ENCODE measurements at places on chromosomes 3 and 15.

GRCh38 chr3:155032918-155033317 is 47.2 kb upstream of the MME start:
- DNase-seq: no peak

DNA sequence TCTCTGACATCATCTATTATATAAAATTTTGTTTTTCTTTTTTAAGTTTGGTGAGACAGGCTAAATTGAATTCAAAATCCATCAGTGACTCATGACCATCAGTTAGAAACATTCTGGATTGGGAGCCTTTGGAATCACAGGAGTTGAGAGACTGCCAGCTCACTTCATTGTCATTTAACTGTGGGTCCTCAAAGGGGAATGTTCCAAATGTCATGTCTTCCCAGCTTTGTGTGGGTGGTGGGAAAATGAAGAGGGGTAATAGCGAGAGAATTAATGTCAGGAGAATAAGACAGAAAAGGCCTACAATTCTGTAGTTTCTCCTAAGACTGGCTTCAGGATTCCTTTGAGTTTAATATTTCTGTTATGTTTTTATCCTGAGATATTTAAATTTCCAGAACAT is 1051.9 kb downstream of the FHIT start:
- no peak for DNase-seq

- no peak for DNase-seq
Measured at GRCh38 chr3:43852066-43852465, 161.3 kb downstream of the ABHD5 start.

GRCh38 chr15:40282147-40282868 is 556 bp downstream of the ANKRD63 start:
- DNase-seq: no peak

- DNase-seq: no peak
Measured at GRCh38 chr3:143011705-143012104, 10.3 kb downstream of the U2SURP start.

- no peak for DNase-seq
Measured at GRCh38 chr3:17765819-17766472, 23.5 kb upstream of the TBC1D5 start.

DNA sequence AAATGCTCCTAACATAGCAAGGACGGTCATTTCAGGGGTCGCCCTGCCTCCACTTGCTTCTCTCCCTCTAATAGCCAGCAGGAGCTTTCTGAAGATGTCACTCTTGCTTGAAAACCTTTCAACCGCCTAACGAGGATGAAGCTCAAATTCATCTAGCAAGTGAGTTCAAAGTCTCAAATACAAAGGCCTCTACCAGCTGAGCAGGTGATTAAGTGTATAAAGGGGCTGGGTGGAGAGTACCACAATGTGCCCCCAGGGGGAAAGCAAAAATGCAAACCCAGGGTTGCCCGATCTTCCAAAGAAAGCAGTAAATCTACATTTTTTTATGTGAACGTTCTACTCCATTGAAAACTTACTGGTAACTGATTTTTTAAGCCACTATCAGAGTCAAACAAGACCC is 50.4 kb upstream of the GRIP2 start:
- DNase-seq: no peak

GRCh38 chr3:139557041-139557440 is 17.5 kb upstream of the RBP1 start:
- no peak for DNase-seq

DNA sequence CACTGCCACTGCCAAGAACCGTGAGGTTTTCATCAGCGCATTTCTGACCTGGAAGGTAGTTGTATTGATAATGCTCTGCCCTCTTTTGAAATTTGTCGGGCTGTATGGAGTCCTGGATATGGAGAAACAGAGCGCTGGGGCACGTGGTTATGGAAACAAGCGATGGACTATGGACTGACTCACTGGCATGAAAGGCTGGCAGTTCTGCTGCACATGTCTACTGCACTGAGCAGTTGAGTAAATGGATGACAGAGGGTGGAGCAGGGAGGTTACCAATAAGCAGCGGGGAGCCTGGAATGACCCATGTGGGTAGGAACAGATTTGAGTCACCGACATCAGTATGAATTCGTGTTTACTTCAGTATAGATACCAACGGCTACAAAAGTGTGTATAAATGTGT is 429.5 kb downstream of the OCA2 start:
- DNase-seq: no peak

GRCh38 chr15:49182128-49182527 is 12.1 kb downstream of the GALK2 start:
- no peak for DNase-seq

- DNase-seq: no peak
Measured at GRCh38 chr3:109559389-109559788, 222.0 kb upstream of the DPPA4 start.

- no peak for DNase-seq
Measured at GRCh38 chr15:100786139-100786531, 93.5 kb upstream of the ALDH1A3 start.

DNA sequence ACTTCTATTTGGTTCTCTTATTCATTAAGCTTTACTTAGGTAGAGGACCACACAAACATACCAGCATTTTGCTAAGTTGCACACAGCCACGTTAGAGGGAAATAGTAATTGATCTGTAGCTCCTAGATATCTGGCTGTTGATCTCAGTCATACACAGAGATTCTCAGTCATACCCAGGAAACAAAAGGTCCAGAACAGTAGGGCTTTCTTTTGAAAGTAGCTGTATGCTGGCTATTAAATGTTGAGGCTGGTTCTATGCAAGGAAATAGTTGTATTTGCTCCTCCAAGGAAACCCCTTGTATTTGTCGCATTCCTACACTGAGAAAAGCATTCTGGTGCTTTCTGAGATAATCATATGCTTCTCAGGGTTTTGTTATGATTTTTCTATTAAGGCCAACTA is 523.8 kb downstream of the SOX2 start:
- no peak for DNase-seq

DNA sequence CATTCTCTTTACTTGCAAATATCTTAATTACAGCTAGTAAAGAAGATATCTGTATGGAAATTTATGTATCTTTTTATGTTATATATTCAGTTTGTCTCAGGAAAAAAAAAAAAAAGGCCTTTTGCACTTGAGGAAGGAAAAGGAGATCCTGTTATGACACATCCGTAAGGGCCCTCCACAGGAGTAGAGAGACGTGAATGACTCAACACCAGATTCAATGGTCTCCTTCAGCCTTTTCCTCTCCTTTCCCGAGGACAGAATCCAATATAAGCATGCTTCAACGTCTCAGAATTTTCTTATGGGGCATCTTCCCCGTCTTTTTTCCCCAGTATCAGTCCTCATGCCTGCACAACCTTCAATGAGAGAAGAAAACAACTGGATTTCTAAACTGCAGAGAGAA is 340.3 kb downstream of the NTRK3 start:
- DNase-seq: no peak

GRCh38 chr15:41022487-41023090 is 69.3 kb downstream of the CHAC1 start:
- DNase-seq: no peak

DNA sequence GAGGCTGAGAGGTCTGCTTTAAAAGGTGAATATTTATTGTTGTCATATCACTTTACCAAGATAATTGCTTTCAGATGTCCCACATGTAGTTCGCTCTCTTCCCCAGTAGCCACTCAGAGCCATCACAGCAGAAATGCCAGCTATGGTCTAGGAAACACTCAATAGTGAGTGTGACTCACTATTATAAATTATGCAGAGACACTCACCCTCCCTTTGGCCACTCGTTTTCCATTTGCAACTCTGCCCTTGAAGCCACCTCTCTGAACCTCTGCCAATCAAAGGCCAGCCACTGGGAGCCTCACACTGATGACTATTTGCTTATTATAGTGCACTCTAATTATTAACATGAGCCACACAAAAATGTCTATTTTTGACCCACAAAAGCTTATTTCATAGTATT is 328.1 kb upstream of the ATP10A start:
- no peak for DNase-seq

DNA sequence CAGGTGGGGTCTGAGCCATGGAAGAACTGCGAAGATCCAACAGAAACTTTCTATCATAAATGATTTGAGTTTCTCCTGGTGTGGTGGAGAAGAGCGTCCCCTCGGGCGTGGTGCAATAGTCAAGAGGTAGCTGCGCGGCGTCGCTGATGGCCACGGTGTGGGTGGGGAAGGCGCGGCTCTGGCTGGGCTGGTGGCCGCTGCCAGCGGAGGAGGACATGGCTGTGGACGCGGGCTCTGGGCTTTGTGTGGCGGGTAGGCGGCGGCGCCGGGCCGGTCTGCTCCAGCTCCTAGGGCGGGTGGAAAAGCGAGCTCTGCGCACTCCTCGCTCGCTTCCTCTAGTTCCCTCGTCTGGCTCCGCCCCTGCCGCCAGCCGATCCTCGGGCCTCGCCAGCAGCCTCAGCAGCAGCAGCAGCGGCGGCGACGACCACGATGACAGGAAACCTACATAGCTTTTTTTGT is 5.9 kb downstream of the STARD9 start:
- no peak for DNase-seq

DNA sequence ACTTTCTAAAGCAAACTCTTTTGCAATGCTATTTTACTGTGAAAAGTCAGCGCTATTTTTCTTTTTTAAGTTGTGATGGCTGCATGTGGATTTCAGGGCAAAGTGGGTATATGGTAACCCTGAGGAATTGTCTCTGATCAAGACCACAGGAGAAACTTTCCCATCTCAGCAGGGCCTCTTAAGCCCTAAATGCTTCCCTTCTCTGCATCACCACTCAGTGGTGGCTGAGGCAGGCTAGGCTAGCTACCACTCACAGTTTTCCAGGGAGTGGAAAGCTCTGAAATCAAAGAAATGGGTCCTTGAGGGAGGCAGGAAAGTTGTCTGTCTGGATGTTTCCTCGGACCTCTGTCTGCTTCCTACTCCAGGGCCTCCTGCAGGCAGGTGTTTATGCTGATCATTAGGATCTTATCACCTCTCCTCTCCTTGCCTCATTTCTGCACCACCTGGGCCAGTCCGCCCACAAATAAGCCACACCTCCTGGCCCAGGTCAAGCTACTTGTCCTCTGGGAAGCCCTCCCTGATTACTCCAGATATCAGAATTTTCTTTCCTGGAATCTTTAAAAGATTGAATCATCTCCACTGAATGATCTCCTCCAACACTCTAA is 37.0 kb downstream of the CEMIP start:
- DNase-seq: no peak

GRCh38 chr15:94252906-94253491 is 21.6 kb downstream of the MCTP2 start:
- no peak for DNase-seq

DNA sequence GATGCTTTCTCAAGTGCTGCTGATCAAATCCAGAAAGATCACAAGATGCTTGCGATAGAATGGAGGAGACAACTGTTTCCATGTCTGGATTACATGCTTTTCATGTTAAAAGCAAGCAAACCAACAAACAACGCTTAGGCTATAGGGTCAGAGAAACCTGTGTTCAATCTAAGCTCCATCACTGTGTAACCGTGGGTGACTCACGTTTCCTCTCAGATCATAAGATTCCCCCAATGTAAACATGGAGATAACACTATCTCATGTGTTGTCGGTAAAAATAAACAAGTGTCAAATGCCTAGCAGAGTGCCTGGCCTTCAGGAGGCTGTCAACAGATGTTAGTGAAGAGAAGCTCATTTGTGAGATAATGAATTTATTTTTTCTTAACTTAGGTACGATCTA is 907.8 kb downstream of the NTRK3 start:
- no peak for DNase-seq

- DNase-seq: no peak
Measured at GRCh38 chr3:181998828-181999227, 287.1 kb downstream of the SOX2 start.

DNA sequence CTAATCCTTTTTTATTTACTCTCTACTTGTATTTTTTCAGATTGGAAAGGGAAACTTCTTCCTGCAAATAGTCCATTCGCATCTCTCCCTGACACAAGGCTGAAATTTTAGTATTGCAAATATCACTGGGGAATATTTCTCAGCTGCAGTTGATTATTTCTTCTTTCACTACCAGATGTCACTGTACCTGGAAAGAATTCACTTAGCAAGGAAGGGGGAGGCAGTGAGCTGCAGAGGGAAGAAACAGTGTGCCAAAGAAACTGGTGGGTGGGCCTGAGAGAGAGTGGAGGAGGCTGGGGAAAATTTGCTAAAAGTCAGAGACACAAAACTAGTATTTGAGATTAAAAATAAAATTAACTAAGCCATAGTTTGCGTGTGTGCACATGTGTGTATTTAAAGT is 142.3 kb upstream of the STT3B start:
- no peak for DNase-seq

DNA sequence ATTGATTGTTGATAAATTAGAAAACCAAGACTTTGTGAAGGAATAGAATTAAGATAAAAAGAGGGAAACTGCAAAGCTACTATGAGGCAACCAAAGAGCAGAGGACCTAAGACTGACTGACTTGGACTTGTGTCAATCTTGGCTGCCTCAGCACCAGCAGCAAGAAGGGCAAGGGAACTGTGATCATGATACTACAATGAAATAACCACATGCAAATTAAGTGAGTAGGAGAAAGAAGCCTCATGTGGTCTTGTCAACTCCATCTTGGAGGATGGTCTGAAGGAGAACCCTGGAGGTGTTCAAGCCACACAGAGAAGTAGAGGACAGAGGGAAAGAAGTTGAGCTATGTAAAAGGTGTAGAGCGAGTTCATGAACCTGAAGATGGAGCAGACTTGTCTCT is 47.3 kb upstream of the THRB start:
- DNase-seq: no peak

DNA sequence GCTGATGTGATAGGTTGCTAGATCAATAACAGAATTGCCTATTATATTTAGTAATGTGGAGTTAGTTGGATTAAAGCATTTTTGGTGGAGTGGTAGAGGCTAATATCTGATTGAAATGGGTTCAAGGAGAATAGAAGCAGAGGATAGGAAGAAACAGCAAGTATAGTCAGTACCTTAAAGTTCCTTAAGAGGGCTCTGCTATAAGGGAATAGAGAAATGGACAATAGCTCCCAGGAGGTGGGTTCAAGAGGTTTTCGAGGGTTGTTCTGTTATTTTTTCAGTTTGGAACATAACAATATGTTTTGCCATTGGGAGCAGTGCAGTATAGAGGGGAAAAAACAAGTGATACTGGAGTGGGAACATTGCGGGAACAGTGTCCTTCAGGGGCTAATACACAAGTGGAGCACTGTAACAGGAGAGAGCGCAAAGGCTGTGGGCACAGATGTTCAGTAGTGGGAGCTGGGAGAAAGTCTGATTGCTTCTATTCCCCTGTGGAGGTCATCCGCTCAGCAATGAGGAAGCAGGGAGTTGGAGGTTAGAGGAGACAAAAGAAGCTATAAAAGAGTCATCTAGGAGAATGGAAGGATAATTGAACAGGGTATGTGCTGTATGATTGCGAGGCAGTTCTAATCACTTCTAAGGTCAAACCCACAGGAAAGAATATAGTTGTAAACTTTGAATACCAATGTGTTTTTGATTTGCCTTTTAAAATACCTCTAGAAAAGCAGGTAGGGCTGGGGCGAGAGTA is 3.3 kb downstream of the MRPS11 start:
- DNase-seq: no peak

GRCh38 chr15:30978328-30978727 is 13.1 kb downstream of the MTMR10 start:
- no peak for DNase-seq
